ENCODE measurements at places on chromosomes 4 and X. TPM values are rescaled to one million over a fixed set of nuclear protein-coding genes. Genes with fewer than 3 reads are reported as not detected.

The GIMD1 gene
- total RNA-seq: not detected

The STATH gene
- not detected for total RNA-seq

The ODAPH gene
- not detected for total RNA-seq

The CXCL10 gene
- 0.30 TPM for total RNA-seq

The CT45A10 gene
- not detected for total RNA-seq

The CXCL8 gene
- 11.3 TPM for total RNA-seq

The SLC39A8 gene
- total RNA-seq: 19.3 TPM

The GAGE1 gene
- total RNA-seq: not detected

The BEND4 gene
- total RNA-seq: not detected

Data from hair follicular keratinocyte (primary cell).